Stimulated activated CD8-positive, alpha-beta memory T cell treated with anti-CD3 and anti-CD28 coated beads, Interleukin-2, amount 100 ng/mL, for 48 hours (primary cell): ENCODE measurements at places on chromosomes 6 and 20.
A peak's percentile ranks its signal among the peaks of the same experiment; 100 is the strongest.

DNA sequence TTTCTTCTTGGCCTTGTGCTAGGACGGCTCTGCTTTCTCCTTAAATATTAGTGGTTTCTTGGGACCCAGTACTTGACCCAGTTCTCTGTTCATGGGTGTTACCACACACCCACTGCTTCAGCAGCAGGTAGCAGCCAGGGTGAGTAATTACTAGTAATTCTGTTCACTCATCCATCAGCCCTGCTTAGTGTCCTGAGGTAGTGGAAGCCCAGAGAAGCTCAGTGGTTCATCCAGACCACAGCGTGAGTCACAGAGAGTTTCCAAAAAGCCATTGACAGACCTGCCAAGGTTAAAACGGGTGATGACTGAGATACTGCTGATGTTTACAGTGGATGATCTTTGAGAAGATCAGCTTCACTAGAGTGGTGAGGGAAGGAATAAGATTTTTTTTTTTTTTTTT lies 51.7 kb upstream of the HINT3 start:
- peak; percentile 41 for DNase-seq

- no peak for DNase-seq
Measured at GRCh38 chr6:66344796-66345195, 637.8 kb upstream of the EYS start.

DNA sequence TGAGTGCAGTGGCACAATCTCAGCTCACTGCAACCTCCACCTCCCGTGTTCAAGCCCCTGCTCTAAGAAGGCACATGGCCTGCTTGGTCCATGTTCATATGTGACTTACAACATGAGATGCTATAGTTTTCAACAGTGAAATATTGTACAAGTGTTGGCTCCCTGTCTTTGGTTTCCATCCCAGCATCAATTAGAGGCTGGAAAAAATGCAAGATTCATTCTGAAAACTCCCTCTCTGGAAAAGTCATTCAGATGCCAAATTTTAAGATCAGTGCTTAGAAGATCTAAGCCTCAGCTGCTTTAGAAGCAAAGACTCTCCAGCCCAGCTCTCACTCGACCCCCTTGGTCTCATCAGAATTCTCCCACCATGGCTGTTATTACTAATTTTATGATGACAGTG lies 398.9 kb downstream of the KIF16B start:
- no peak for DNase-seq

DNA sequence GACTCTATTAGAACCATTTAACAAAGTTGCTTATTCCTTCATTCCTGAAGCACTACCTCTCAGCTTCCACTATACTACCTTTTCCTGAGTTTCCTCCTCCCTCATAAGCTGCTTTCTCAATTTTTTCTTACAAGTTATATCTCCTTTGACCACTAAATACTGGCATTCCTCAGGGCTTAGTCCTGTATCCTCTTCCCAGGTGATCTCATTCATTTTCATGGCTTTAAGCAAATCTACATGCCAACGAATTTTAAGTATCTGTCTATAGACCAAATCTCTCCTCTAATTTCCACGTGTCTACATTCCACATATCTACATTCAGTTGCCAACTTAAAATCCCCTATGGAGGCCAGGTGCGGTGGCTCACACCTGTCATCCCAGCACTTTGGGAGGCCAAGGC lies 134.7 kb downstream of the BTBD9 start:
- no peak for DNase-seq

DNA sequence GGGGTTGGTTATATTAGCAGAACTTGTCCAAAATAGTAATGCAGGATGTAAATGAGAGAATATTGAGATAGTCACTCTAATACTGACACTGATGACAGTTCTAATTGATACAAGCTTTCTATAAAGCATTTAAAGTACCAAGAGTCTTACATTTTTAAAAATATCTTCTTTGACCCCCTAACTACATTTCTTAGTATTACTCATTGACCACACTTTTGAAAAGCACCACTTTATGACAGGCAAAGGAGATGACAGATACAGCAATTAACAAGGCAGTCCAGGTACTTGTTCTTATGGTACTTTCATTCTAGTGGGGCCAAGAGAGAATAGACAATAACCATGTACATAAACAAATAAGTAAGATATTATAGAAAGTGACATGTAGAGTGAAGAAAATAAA lies 139.4 kb upstream of the EYA4 start:
- no peak for DNase-seq

GRCh38 chr6:156390621-156391020 lies 386.6 kb upstream of the ARID1B start:
- no peak for DNase-seq
